Stimulated activated CD8-positive, alpha-beta memory T cell treated with anti-CD3 and anti-CD28 coated beads, Interleukin-4, amount 100 ng/mL, for 4 hours (primary cell): ENCODE measurements at places on chromosomes 16 and 17.

DNA sequence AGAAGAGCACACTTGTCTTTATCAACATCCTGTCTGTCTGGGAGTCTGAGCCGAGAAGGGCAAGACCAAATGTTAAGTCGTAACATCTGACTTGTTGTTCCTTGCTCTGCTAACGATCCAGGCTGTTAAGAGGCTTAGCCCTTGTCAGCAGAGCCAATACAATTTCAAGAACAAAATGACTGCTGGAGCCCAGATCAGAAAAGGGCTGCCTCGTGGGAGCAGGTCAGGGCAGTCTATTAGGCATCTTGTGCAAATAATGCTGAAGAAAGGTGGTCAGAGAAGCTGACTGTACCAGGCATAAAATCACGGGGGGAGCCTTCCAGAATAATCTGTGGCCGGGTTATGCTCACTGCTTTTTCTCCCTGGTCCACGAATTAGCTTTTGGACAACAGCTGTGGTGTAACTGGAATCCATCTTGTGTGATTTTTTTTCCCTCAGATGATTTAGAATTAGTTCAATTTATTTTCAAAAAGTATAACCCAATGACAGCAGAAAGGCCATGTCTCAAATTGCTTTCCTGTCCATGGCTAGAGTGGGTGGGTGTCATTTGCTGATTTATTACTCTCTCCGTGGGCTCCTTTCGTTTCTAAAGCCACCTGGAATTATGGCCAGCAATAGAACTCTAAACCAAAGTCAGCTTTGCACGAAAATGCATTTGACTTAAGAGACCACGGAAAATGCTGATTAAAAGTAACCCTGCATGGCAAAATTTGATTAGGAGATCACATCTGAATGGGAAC lies 221.1 kb upstream of the HSBP1 start:
- DNase-seq = no peak

DNA sequence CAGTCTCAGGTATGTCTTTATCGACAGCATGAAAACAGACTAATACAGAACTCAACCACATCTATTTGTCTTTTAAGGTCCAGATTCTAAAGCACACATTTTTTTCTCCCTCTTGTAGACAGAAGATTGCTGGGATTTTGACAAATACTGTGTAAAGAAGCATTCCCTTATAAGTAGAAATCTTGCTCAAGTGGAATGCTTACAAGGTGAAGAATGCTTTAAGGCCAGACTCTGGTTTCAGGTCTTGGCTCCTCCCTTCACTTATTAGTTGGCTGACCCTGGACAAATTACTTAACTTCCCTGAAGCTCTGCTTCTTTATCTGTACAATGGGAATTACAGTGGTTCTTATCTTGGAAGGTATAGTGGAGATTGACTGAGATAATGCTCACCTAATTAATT lies 242.3 kb upstream of the IRX5 start:
- no peak for DNase-seq

DNA sequence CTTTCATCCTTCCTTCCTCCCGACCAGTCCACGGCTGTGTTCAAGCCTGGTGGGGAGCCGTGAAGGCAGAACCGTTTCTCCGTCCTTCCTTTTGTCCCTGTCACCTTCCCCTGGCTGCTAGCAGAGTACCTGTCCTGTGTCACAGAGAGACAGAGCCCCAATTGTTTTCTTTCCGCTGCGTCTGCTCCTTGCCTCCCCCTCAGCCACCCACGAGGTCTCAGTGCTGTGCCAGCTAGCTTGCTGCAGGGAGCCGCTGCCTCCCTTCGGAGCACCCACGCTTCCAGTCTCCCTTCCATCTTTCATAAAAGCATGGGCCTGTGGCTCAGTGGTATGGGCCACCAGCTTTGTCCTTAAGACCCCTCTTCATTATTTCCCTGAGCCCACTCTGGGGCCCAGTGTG lies 62.2 kb downstream of the MPRIP start:
- DNase-seq = no peak

GRCh38 chr17:82321947-82322466 lies 4.6 kb upstream of the CD7 start:
- no peak for DNase-seq

DNA sequence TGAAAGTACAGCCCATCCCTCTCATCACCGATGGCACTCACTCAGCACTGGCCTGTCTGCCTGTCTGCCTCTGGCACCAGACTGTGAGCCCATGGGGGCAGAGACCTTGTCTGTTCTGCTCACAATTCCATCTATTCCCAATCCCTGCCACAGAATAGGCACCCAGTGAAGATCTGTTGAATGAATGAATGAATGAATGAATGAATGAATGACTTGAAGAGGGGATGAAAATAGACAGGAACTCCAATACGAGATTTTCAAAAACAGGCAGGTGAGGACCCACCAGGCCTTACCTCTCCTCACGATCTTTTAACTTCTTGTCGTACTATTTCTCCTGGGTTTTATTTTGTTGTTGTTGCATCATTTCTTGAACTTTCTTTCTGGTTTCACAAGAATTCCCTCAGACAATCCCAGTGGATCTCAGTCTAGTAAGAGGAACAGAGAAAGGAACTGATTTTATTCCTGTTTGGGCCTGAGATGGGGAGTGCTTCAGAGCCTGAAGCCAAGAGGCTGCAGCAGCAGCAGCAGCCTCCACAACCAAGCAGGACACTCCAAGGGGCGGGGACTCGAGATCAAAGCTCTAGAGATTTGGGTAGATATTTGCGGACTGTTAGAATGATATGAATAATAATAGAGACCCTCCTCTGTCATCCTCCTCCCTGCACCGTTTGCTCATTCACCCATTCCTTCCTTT lies 17.7 kb downstream of the KRT9 start:
- DNase-seq = no peak
